Osteocyte (in vitro differentiated cells): ENCODE measurements at places on chromosomes 11 and 22.
A peak's percentile ranks its signal among the peaks of the same experiment; 100 is the strongest.

GRCh38 chr22:17387356-17387755, 18.1 kb downstream of the CECR2 start:
- DNase-seq: no peak

DNA sequence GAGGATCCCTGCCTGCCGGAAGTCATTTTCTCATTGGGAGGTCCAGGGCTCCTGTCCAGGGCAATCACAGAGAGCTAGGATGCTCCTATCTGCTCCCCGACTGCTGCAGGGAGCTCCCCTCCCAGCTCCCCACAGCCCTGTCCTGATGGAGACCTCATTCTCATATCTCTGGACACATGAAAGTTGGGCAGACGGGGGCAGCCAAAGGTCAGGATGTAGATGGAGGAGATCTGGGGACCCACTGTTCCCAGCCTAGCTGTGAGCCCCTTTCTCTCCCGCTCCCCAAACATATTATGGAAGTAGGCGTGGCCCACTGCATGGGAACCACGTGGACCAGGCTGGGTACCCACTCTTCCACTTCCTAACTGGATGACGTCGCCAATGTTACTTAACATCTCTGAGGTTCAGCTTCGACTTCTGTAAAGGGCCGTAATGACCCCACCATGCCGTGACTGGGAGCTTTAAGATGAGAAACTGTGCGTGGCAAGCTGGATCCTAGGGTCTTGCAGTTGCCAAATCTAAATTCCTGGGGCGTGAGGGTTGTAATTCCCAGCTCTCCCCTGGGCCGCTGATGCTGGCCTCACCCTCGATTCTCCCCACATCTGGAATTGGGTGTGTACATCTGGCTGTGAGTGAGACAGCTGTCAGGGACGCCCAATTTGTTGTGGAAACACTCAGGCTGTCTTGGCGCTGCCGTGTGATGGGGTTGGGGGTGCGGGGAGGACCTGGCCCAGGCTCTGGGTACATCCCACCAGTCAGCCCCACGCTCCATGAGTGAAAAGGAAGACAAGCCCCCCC, 1.8 kb downstream of the CDC42EP2 start:
- no peak for DNase-seq

GRCh38 chr11:70428701-70429427, 30.5 kb downstream of the CTTN start:
- no peak for DNase-seq

GRCh38 chr11:70191495-70192140, 11.5 kb upstream of the FADD start:
- peak; percentile 92 for DNase-seq

DNA sequence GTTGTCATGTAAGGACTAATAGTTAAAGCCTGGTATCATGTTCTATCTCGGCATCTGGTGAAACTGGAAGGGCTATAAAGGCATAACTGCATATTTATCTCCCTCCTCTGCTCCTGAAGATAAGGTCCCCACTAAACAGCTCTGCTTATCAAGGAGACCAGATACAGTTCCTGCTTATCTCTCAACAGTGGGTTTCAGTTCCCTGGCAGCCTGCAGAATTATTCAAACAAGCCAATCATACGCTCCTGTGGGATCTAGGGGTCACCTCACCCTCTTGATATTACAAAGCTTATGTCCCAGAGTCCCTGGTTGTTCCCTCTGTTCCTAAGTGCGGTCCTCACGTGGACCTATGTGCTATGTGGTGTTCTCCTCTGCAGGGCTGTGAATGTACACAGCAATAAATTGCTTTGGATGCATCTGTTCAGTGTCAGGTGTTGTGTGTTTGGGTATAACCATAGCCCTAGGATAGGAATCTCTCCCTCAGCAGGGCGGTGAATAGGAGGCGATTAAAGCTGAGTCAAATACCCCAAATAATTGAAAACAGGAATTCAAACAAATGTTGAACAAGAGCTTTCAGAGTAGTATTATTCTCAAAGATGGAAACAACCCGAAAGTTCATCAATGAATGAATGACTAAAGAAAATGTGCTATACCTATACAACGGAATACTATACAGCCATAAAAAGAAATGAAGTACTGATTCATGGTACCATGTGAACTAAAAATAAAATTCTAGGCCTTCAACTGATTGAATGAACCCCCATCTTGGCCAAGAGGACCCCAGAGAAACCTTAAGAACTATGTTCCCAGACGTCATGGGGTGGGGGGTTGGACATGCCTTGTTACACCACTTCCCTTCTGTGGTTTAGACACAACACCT, 3.1 kb upstream of the OOSP4A start:
- no peak for DNase-seq
